ENCODE measurements at places on chromosomes 7 and 10.

- DNase-seq = no peak
Measured at GRCh38 chr7:114930107-114930661, 8.3 kb downstream of the MDFIC start.

- no peak for DNase-seq
Measured at GRCh38 chr7:29412912-29413311, 150.7 kb upstream of the PRR15 start.

GRCh38 chr7:134126596-134126965 is 559 bp upstream of the LRGUK start:
- DNase-seq = no peak

DNA sequence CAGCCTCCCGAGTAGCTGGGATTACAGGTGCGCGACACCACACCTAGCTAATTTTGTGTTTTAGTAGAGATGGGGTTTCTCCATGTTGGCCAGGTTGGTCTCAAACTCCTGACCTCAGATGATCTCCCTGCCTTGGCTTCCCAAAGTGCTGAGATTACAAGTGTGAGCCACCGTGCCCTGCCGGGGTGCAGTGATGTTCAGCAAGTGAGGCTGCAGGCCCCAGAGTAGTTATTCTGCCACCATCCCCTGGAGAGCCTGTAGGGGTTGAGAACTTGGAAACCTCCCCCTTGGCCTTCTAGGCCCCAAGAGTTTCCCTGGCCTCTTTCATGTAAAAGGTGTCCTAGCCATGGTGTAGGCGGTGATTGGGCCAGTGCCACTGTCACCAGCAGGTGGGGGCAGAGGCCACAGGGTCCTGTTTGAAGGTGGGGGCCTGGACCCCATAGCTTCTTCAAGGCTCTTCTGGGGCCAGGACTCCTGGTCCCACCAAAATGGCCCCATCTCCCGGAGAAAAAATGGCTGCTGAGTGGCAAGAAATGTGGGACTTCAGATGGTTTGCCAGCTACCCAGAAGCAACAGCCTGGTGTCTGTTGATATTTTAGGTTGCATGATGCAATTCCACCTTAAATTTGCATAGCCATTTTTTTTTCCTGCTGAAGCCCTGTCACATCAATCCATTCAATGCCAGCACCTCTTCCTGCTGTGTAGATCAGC is 25.5 kb upstream of the INMT start:
- DNase-seq = no peak

GRCh38 chr7:85714043-85714578 is 527.3 kb upstream of the SEMA3D start:
- no peak for DNase-seq

GRCh38 chr7:123289200-123289599 is 89.4 kb upstream of the SLC13A1 start:
- DNase-seq = no peak

DNA sequence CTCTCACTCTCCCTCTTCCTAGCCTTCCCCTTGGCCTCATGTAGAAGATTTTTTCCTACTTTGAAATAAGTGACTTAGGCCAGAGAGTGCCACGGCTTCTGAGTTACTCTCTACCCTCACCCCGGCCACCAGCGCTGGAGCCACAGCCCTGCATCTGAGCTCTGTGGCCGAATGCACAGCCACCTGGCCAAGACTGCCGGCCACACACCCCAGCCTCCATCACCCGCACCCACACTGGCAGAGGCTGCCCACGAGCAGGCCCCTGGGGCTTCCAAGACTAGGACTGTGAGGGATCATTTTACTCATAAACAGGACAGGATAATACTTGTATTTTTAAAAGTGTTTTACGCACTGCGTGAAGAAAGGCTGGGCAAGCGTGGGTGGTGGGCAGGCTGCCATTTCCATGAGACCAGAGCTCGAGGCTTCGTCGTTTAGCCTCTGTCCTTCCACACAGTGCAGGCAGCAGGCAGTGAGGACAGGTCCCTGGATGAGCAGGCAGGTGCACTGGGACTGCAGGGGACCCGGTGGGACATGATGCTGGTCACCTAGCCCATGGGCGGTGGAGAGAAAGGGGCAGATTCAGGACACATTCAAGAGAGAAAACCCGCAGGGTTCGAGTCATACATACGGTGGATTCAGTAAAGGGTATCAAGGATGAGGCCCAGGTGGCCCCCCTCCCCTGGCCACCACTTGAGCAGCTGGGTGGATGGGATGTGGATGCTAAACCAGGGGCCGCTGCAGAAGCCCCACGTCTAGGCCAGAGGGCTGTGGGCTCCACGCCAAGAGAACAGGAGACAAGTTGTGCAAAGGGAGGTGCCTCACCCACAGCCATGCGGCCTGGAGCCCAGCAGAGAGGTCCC is 35.5 kb upstream of the RNF32 start:
- DNase-seq = no peak

- DNase-seq = no peak
Measured at GRCh38 chr10:12797471-12798262, 203.8 kb downstream of the CCDC3 start.

DNA sequence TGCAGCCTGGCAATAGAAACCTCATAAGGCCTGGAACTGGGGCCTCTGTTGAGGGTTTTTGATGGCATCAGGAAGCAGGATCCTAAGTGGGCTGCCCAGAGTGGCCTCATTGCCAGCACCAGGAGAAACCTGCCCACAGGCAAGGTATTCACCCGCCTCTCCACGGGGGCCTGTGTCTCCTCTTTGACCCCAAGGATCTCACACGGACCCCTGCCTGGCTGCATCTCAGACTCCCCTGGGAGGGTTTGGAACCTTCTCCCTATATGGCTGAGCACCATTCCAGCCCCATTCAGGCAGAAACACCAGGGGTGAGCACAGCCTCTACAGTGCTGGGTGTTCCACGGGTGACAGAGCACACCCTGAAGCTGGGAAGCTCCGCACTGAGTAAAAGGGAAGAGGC is 14.6 kb upstream of the C10orf71 start:
- DNase-seq = no peak

DNA sequence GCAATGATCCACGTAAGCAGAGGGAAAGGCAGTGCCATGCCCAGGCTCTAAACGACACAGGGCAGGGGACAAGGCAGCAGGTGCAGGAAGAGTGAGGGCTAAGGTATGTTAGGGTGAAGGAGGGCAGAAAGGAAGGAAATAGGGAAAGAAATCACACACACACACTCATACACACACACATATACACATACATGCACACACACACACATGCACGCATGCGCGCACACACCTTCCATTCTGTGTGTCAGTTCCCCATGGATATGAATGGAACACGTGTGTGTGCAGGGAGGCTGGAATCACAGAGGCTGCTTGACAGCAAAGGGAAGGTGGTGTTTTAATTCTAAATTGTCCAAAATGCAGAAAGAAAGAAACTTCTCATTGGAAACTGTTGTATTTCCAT is 6.2 kb upstream of the PHYH start:
- DNase-seq = no peak
